ENCODE measurements at places on chromosomes 3 and 15.

DNA sequence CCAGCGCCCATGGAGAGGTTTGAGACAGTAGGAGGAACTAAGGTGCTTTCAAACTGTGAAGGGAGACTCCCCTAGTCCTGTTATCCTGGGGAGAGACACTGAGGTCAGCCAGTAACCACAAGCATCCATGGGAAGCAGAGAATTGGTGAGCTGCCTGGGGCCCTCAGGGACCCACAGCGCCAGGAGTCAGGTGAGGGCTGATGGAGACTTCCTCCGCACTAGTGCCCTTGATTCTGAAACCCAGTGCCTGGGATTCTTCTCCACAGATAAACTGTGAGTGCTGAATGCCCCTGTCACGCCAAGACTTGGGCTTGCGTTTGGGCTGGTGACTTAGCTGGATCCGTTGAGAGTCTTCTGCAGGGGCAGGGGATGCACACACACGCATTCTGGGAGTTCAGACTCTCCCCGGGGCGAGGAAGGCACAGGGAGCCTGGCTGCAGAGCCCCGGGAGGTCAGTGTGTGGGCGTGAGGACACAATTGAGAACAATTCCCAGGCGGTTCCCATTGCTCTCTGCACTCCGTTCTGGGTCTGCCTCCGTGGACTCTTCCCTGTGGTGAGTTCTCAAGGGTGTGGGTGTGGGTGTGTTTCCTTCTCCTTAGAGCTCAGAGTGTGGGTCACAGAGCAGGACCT, 37.9 kb upstream of the SLCO2A1 start:
- peak; percentile 2 for DNase-seq

DNA sequence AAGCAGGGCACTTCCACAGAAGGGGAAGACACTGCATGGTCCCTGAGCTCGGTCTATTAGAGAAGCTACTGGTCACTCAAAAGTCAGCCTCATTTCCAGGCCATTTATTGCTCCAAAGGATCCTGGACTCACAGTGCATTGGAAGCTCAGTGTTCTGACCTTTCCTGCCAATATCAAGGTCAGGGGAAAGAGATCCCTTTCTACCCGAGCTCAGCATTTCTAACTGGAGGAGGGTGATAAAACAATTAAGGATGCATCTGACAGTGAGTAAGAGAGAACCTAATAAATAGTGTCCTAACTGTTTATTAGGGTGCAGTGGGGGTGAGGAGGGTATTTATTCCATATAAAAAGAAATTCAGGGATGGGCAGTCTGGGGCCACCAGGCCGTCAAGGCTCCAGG, 26.8 kb upstream of the INSYN1 start:
- no peak for DNase-seq

- DNase-seq, result no peak
Measured at GRCh38 chr15:90519688-90520087, 10.0 kb upstream of the CRTC3 start.

- peak; percentile 53 for DNase-seq
Measured at GRCh38 chr3:66483409-66483906, 17.4 kb downstream of the LRIG1 start.

DNA sequence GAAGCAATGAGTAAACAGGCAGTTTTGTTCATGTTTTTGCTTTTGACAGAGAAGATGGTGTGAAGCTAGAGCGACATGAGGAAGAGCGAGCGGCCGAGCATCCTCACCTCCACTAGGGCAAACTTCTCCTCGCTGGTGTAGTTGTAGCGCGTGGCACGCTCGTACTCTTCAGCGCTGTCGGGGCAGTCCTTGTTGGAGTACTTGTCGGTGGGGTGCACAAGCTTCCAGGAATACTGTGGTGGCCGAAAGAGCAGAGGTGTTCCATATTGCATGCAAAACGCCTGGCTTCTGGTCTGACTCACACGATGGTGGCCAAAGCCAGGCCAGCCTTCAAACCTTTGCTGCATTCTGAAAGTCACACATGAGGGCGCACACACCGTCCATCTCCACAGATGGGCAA, 54.3 kb downstream of the CYFIP1 start:
- no peak for DNase-seq

GRCh38 chr3:10389339-10389738, 68.4 kb upstream of the SEC13 start:
- DNase-seq, result no peak

DNA sequence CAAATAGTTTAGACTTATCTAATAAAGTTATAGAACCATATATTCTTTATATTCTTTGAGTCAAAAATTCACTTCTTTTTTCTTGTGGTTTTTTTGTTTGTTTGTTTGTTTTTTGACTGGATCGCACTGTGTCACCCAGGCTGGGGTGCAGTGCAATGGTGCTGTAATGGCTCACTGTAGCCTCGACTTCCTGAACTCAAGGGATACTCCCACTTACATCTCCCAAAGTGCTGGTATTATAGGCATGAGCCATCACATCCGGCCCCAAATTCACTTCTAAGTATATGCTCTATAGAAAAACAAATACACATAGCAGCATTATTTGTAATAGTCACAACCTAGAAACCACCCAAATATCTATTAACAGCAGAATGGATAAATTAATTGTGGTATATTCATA, 13.7 kb upstream of the SLTM start:
- no peak for DNase-seq

GRCh38 chr15:101463270-101463669, 26.2 kb downstream of the PCSK6 start:
- DNase-seq, result no peak

DNA sequence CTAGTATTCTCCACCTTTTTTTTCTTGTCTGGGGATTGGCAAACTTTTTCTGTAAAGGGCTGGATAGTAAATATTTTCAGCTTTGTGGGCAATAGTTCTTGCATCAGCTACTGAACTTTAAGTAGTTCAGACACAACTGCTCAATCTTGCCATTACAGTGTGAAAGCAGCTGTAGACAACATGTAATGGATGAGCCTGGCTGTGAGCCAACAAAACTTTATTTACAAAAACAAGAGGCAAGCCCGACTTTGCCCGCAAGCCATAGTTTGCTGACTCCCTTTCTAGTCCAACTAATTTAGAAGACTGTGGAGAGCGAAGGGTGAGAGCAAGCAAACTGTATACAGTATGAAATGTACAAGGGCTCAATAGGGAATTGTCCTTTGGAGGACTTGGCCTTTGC, 6.2 kb downstream of the FRMD4B start:
- no peak for DNase-seq

GRCh38 chr15:81398910-81399551, 25.0 kb upstream of the TMC3 start:
- no peak for DNase-seq

- DNase-seq, result no peak
Measured at GRCh38 chr3:110526777-110527727, 544.6 kb upstream of the NECTIN3 start.

DNA sequence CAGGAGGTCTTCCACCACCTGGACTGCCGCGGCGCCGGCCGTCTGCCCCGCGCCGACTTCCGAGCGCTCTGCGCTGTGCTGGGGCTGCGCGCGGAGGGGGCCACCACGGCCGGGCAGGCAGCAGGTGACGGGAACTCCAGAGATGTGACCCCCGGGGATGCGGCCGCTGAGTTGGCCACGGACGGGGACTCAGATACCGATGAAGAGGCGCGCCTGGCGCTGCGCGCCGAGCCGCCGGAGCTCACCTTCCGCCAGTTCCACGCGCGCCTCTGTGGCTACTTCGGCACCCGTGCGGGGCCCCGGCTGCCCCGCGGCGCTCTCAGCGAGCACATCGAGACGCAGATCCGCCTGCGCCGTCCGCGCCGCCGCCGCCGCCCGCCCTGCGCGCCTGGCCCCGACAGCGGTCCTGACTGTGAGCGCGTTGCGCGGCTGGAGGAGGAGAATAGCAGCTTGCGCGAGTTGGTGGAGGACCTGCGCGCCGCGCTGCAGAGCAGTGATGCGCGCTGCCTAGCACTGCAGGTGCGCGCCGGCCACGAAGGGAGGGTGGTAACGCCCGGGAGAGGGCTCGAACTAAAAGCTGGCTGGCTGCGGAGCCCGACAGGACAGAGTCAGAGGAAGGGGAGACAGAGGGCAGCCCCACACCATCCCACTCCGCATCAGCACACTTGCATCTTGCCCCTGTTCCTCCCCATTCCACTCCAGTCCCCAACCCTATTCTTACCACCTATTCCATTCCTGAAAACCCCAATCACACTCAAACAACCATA, 885 bp downstream of the EFCC1 start:
- DNase-seq, result no peak

GRCh38 chr3:32725721-32726120, 40.7 kb downstream of the CNOT10 start:
- DNase-seq, result no peak

GRCh38 chr3:37162501-37163245, 11.7 kb downstream of the LRRFIP2 start:
- DNase-seq, result no peak

DNA sequence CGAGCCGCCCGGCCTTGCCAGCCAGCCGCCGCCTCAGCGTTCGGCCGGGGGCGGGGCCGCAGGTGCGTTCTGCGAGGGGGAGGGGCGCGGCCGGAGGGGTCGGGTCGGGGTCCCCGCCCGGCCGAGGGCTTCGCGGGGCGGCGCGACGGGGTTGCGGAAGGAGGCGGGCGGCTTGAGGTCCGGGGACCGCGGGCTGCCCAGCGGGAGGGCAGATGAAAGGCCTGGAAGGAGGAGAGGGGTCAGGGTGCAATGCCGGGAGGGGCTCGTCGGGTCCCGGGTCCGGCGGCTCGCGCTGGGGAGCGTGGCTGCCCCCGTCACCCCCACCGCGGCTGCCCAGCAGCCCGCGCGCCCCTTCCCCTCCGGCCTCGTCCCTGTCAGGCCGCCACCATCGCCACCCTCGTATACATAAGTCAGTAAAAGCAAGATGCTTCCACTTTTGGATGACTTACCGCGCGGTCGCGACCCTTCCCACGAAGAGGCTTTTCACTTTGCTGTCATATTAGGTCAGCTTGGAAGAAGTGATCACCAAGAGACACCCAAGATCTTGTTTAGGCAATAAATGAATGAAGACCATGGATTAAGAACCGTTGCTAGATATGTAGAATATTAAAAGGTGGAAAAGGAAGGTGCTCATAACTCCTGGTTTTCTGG, 620 bp upstream of the ANP32A start:
- no peak for DNase-seq

- DNase-seq, result no peak
Measured at GRCh38 chr15:94366781-94367180, 135.4 kb downstream of the MCTP2 start.

- DNase-seq, result no peak
Measured at GRCh38 chr15:91278951-91279350, 178.9 kb downstream of the SV2B start.

- DNase-seq, result no peak
Measured at GRCh38 chr3:195916991-195917390, 8.6 kb upstream of the TNK2 start.

GRCh38 chr3:196120291-196120951, 38.5 kb upstream of the TFRC start:
- DNase-seq, result peak; percentile 22

- no peak for DNase-seq
Measured at GRCh38 chr3:50445919-50446318, 57.5 kb downstream of the CACNA2D2 start.

- no peak for DNase-seq
Measured at GRCh38 chr3:71543371-71544016, 40.0 kb downstream of the FOXP1 start.

DNA sequence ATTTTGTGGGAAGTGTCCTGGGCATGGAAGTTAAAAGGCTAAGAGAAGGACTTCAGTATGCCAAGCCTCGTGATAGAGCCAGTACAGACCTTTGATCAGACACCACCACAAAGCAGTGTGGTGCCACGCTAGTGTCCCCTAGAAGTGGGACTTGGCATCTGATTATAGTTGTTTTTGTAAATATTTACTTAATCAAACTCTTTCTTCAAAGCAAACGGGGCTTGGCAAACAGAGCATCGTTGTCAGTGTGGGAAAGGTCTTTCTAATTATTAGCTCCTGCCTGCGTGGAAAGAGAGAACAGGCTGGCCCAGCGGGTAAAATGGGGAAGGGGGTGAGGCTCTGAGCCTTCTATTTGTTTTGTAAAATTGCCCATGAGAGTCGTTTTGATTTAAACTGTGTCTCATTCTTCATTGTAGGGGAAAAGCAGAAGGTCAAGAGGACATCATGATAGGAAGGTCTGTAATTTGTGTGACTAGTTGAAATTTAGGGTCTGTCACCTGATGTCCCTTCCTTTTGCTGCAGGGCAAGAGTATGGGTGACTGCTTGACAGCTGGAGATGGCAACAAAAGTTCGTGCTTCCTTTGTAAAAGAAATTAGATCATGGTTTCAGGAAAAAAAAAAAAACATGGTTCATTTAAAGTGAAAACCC, 105.0 kb downstream of the IQCH start:
- DNase-seq, result no peak

- peak; percentile 46 for DNase-seq
Measured at GRCh38 chr15:79091204-79091867, 756 bp upstream of the RASGRF1 start.

DNA sequence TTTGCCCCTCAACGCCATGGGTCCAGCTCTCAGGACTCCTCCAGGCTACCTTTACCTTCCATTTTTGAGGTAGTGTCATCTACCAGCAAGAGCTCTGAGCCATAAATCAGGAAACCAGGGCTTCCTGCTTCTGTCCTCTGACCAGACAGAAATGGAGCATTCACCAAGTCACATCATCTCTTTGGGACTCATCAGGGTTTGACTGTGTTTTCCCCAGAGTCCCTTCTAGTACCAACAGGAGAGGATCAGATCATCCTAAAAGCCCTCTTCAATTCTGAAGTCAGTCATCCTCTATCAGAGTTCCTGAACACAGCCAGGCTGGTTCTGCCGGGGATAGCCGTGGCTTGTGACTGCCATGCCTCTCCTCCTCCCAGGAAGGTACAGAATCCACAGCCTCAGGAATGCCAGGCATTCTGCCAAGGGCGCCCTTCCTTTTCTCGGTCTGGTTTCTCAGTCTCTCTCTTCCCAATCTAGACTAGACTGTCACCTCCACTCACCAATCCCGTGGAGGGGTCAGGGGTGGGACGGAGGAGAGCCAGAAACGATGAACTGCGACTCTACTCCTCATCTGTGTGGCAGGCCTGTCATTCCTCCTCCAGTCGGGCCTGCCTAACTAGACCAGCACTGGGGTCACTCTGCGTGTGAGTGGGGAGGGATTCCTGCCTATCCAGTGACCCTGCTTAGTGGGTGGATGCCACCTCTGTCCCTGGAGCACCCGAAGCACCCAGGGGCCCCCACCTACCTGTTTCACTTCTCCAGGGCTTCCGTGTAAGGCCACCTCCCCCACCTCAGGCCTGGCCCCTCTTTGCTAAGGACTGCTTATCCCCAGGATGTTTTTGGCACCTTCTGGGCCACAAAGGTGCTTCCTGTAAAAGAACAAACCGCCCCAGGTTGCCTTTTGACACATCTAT, 30.9 kb downstream of the CCNL1 start:
- DNase-seq, result no peak

DNA sequence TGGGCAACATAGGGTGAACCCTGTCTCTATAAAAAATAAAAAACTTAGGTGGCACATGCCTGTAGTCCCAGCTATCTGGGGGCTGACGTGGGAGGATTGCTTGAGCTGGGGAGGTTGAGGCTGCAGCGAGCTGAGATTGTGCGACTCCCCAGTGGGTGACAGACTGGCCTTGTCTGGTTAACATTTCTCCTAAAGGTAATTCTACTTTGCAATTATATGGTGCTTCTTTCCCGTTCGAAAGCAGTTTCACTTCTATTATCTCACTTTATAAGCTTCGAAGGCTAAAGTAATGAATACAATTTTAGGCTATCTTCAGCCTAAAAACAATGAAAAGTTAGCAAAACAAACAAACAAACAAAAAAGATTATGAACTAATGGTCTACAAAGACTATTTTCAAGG, 35.3 kb downstream of the COMMD2 start:
- no peak for DNase-seq

- peak; percentile 33 for DNase-seq
Measured at GRCh38 chr3:138862924-138863775, 28.4 kb upstream of the PIK3CB start.

- DNase-seq, result no peak
Measured at GRCh38 chr3:108329947-108330346, 33.6 kb downstream of the HHLA2 start.

GRCh38 chr15:100891307-100892012, 11.8 kb downstream of the ALDH1A3 start:
- peak; percentile 29 for DNase-seq
